ENCODE measurements at places on chromosomes 4 and X.

DNA sequence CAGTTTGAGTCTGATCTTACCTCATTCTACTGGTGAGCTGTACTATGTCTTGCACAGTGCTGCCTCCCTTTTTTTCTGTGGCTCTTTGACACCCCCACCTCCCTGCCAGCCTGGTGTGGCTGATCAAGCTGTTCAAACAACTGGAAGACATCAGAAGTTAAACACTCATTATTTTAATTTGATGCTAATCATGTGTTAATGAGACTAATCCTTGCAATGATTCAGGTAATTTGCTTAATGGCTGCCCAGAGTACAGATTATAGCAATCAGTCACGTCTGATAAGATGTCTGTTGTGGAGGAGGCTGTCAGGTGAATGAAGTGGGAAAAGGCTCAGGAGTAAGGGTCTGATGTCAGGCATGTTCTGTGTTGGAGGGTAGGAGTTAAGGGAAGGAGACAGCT is 87.4 kb upstream of the GK2 start:
- DNase-seq, result no peak

DNA sequence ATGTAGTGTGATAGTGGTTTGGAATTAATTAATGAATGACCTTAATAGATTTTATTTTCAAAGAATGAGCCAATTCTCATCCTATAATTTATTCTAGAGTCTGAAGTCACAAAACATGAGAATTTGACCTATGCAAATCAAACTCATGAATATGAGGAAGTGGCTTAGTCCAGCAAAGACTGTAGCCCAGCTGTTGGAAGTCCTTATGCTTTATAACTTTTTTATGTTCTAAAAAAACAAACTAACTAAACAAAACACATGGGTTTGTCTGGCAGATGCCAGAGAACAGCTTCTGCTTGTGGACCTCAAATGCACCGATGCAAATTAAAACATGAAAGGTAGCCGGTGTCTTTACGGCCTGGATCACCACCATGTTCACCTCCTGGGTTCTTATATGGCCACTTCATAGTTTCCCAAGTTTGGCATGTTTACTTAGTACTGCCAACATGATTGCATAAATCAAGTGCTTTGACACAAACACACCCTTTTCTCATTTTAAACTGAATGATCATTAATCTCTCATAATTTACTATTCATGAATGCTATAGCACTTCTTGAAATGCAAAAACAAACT is 277.4 kb downstream of the PAPSS1 start:
- DNase-seq, result no peak

DNA sequence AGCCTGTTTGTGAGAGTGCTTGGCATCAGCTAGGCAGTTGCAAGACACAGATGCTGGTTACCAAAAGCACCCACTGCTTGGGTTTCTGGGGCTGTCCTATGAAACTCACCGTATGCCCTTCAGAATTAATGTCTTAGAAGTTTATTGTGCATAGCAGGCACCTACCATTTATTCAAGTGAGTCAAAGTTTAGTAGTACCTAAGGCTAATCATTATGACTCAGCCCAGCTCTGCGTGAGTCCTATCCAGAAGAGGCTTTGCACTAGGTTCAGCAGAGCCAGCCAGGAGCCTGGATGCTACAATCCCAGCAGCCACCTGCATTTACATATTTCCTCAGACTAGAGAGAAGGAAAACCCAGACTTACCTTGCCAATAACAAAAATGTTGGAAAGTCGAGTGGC is 4.2 kb downstream of the RPS4X start:
- DNase-seq, result no peak

DNA sequence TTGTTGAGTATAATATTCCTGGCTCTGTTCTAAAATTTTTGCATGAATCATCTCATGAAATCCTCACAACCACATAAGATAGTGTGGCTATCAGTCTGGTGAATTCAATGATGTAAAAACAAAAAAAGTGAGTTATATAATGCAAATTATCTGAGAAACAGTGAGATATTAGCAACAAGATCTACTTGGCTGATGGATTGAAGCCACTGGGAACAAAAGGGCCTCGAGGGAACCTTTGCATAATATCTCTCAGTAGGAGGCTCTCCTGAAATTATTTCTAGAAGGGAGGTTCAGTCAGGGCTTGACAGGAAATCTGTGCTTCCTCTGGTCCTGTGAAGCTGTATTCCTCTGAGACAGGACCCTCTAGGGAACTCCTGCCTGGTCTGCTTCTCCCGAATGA is 30.1 kb upstream of the NUP54 start:
- DNase-seq, result no peak

DNA sequence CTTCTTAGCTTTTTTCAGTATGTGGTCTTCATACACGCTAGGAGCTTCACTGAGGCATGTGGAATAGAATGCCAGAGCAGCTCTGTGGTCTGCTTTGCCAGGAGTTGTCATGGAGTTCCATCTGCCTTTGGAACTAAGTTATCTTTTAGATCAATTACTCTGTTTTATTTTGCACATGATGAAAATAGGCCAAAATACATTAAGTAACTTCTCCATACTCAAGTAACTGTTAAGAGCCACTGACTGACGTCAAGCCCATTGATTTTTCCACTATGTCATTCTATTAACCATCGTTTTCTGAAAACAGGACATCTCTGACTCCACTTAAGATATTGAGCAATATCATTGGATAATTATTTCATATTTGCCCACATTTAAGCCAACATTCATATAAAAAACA is 415.1 kb upstream of the MAD2L1 start:
- DNase-seq, result peak; percentile 21

- no peak for DNase-seq
Observed at GRCh38 chrX:129654652-129655546, at the start of gene APLN. TSS of gene APLN (minus strand) at chrX:129654956. CDS start at chrX:129654630, 326 bp downstream.

- no peak for DNase-seq
Observed at GRCh38 chr4:121380776-121381462, at the start of gene QRFPR. TSS of gene QRFPR (minus strand) at chr4:121381018. CDS start at chr4:121380647, 371 bp downstream.

DNA sequence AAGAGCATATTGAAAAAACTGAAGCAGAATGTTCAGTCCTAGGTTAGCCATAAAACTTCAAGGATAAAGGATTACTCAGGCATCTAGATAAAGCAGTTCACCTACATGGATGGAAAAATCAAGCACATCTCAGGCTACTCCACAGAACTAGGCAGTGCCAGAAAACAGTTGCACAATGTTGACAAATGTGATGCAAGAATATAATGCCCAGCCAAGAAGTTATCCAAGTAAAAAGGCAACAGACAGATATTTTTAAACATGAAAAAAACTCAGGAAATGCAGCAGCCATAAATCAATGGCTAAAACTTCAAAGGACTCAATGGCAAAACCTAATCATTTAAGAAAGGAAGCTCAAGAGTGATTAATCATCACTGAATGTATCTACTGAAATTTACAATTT is 456.0 kb upstream of the FAM241A start:
- DNase-seq, result peak; percentile 70

- DNase-seq, result no peak
Observed at GRCh38 chrX:8743126-8743732, 11.3 kb upstream of the ANOS1 start.

GRCh38 chrX:19836337-19836736 is 51.1 kb downstream of the SH3KBP1 start:
- no peak for DNase-seq

DNA sequence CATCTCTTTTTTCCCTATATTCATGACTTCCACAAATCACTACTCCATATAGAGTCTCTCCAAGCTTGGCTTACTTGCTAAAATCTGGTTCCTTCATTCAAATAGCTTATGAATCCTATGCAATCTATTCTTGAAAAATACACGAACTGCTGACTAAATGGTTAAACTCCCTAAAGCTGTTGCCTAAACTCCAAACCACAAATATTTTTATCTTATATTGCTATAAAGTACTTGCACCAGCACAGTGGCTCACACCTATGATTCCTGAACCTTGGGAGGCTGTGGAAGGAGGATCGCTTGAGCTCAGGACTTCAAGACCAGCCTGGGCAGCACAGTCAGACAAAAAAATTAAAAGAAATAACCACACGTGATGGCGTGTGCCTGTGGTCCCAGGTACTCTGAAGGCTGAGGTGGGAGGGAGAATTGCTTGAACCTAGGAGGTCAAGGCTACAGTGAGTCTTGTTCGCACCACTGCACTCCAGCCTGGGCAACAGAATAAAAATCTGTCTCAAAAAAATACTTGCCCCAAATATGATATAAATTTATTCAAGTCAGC is 2.2 kb downstream of the FBXO8 start:
- DNase-seq, result no peak

- DNase-seq, result no peak
Observed at GRCh38 chrX:940691-941090, 271.8 kb downstream of the CRLF2 start.

DNA sequence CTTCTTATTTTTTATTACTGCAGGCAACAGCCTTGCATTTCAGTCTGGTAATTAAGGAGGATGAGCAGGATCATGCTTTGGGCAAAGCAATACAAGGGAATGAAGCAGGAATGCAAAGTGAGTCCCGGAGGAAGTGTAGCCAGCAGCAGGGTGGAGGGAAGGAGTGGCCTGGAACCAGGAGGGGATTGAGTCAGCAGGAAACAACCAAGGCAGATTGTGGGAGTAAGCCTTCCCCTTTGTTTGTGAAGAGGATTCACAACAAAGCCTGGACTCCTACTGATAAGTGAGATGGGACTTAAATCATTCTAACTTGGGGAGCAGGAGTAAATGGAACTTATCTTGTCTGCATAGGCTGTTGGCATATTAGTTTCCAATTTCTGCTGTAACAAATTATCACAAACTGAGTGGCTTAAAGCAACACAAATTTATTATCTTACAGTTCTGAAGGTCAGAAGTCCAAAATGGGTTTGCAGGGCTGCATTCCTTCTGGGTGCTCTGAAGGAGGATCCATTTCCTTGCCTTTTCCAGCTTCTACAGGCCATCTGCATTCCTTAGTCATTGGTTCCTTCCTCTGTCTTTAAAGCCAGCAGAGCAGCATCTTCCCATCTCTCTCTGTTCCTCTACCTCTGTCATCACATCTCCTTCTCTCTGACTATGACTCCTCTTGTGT is 93.2 kb upstream of the AP1S2 start:
- peak; percentile 19 for DNase-seq

DNA sequence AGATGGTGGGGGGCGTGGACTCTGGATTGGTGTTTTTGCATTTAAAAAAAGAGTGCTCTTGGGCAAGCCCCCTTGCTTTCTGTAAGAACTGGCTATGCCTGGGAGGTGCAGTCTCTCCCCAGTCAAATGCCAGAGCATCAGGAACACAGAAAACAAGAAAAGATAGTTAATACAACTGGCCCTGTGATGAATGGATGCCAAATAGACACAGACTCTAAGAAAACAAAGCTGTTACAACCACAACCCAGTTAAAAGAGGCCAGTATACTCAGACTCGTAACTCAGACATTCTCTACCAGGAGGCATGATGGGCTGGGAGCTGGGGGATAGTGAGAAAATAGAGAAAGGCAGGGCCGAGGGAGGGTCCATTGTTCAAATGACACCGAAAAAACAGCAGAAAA is 32.5 kb upstream of the C1QTNF7 start:
- no peak for DNase-seq

DNA sequence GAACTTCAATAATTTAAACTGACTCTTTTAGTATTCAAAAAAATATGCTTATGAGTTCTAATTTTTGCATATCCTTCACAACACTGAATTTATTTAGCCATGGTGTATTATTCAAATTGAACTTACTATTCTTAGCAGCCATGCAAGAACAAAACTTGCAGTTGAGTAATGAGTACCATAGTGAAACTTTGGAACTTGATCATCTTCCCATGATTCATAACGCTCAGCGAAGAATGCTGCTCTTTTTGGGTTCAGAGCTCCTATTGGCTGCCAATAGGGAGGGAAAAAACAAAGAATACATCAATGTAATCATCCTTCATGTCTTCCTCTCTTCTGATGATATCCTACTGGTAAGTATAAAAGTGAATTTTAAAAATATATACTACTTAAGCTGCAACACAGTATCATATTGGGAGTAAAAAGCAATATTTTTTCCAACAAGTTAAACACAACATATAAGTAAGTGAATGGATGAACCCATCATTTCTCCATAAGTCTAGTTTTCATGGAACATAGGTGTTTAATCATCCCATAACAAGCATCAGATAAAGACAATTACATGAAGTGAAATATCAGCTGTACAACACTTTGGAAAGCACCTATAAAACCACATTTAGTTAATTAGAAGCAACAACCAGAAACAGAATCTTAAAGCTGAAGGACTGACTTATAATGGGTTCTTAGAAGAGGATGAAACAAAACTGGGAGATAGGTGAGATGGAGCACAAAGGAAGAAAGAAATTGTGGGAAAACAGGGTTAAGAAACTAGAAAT is 145.2 kb upstream of the MAB21L2 start:
- DNase-seq, result no peak

- DNase-seq, result no peak
Observed at GRCh38 chr4:101277671-101278070, 69.7 kb downstream of the PPP3CA start.

DNA sequence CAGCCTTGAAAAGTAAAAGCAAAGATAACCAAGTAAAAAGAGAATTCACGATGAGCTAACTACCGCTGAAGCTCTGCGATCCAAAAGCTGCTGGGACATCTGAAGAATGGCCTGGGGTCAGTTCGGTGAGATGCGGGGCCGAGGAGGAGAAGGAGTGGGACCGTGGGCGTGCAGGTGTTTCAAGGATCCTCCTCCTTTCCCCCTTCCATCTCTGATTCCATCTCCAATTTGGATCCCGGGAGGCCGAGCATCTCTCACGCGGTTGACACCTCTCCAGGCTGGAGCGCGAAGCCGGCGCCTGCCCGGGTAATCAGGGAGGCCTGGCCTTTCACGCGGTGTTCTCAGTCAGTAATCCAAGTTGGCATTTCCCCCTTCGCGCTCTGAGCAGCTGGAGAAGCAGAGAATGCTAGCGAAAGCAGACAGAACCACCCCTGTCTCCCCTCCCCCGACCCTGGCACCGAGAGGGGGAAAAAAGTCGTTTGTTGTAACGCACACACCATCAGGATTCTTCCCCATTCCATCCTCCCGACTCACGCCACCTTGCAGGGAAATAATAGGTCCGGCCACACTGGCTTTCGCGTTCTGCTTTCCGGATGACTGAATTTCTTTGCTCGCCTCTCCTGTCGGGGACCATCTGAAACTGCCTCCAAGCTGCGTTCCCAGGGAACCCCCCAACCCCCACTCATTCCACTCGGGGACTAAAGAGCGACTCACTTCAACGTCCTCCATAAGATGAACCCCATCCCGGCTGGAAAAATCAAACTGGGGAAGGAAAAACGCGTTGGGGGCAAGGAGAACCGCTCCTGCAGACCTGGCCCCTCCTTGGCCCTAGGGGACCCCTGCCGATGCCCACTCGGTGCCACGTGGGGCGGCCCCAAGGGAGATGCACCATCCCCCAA is 6.5 kb downstream of the NEUROG2 start:
- no peak for DNase-seq

GRCh38 chrX:57573754-57574153 is 18.1 kb upstream of the ZXDB start:
- DNase-seq, result no peak
